ENCODE measurements at places on chromosomes 7 and 10.
A peak's percentile ranks its signal among the peaks of the same experiment; 100 is the strongest.

GRCh38 chr7:55206235-55207029 lies 158.7 kb upstream of the LANCL2 start:
- no peak for DNase-seq

- no peak for DNase-seq
These were observed at the start of gene VSTM4 for GRCh38 chr10:49115015-49115795. Gene VSTM4 (minus strand): TSS chr10:49115522. CDS start chr10:49115485, 37 bp downstream.

DNA sequence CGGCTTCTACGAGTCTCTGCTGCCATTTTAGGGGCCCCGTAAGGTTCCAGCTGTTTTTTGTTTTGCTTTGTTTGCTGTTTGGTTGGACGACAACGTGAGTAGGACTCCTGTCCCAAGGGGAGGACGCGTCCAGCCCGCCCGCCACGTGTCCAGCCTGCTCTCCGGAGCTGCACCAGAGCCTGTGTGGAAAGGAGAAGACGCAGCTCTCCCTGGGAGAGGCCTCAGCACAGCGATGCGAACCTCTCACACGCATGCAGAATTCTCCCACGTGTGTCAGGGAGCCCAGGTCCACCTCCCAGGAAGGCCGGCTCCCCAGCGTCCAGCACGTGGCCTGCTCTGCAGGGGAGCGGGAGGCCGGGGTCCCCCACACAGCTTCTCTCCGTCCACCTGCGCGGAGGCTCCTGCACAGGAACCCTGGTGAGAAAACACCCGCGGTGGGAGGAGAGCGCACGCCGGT lies 36.4 kb upstream of the DNAJB6 start:
- DNase-seq: no peak

GRCh38 chr10:115706488-115707076 lies 566.4 kb downstream of the GFRA1 start:
- peak; percentile 10 for DNase-seq

DNA sequence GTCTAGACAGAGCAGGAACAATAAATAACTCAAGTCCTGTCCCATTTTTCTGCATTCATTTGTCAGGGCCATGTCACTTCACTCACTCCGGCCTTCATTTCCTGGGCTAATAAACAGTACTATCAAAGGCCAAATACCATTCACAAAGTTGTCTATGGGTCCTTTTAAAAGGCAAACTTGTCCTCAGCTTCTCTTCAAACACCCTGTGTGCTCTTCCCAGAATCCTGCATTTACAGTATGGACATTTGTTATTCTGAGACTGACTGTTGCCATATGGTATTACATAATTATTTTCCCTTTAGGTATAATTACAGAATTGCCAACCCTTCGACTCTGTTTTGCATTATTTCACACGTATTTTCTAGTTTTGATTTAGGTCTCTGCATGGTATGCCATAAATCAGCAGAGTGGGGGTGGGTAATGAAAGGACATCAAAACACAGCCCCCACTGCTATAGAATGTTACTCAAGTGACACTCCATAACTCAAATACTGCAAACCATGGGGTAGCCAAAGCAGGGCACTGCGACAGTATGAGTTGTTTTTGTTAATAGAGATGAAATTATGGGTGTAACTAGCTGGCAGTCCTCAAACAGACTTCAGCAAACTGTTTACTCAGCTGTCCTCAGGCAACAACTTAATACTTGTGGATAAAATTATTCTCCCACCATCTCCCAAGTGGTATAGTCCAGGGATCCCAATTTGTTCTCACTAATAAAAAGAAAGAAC lies 183.7 kb downstream of the TRIL start:
- DNase-seq: peak; percentile 98

DNA sequence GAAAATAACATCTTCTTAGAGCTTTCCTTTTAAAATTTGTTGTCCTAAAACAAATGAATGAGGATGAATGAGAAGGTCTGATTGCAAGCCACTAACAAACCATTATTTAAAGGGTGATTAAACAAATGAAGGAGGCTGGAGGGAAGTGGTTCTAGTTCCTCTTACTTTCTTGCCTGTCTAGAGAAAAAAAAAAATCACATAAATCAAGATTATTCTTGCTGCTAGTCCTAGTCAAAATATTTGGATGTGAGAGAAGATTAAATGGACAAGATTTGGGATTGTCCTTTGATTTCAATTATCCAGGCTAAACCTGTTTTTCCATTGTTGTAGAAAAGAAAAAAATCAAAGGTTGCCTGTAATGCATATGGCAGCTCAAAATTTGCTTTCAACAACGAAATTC lies 3.3 kb downstream of the SKAP2 start:
- DNase-seq: no peak

DNA sequence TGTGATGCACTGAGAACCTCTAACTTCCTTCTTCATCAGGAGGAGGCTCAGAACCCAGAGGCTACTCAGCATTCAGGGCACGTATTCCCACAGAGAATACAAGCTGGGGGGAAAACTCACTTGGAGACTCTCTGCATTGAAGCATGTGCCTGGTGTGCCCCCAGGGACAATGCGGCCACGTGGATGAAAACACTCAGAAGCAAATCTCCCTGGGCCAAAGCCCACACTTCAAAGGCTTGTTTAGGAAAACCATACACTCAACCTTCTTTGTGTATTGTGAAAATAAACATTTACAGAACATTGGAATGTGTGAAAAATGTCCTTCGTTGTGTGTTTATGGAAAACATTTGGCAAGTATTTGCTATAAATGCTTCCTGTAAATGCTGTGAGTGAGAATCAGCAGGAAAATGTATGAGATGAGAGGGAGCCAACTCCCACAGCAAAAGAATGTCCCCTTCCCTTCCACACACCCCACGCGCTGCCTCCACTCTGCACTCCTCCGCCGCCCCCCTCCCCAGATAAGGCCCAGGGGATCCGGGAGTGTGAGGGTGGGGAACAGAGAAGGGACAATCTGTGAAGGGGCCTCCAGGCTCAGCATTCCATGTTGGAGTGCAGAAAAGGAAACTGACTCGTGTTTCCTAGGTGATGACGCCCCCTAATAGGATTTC lies 339.5 kb downstream of the ELMO1 start:
- no peak for DNase-seq

GRCh38 chr7:98483276-98483963 lies 82.5 kb upstream of the BAIAP2L1 start:
- no peak for DNase-seq
